Activated gamma-delta T cell treated with Interleukin-2 at 50 U/mL for 16 hours (primary cell): ENCODE measurements at places on chromosomes 2 and 18.

- DNase-seq = no peak
Measured at GRCh38 chr2:84526562-84526961, 10.3 kb downstream of the DNAH6 start.

- no peak for DNase-seq
Measured at GRCh38 chr2:31931916-31932315, 78.9 kb downstream of the MEMO1 start.

GRCh38 chr2:145021962-145022665, 502.2 kb upstream of the ZEB2 start:
- DNase-seq = no peak

- DNase-seq = no peak
Measured at GRCh38 chr2:216391401-216391800, 19.1 kb upstream of the MARCHF4 start.

DNA sequence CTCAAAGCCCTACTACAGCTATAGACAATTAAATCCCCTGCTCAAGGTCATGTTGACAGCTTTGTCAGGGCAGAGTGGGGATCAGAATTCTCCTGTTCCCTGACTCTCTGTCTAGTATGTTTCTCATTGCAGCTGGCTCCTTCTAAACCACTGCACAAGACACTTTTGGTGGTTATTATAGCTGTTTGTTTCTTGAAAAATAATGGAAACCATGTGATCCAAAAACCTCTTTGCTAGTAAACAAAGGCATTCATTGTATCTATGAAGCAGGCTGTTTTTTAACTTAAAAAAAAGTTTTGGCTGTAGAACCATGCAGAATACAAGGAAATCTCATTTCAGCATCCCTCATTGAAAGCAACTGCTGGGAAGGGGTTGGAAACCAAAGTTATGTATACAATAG, 352.5 kb upstream of the EPHA4 start:
- no peak for DNase-seq

- DNase-seq = no peak
Measured at GRCh38 chr2:166766220-166766619, 122.1 kb upstream of the XIRP2 start.

- DNase-seq = no peak
Measured at GRCh38 chr2:23793476-23793875, 133.4 kb downstream of the ATAD2B start.

GRCh38 chr2:224723586-224724217, 7.5 kb upstream of the CCDC195 start:
- DNase-seq = no peak

GRCh38 chr2:121832412-121833357, 77.2 kb downstream of the TSN start:
- DNase-seq = no peak

DNA sequence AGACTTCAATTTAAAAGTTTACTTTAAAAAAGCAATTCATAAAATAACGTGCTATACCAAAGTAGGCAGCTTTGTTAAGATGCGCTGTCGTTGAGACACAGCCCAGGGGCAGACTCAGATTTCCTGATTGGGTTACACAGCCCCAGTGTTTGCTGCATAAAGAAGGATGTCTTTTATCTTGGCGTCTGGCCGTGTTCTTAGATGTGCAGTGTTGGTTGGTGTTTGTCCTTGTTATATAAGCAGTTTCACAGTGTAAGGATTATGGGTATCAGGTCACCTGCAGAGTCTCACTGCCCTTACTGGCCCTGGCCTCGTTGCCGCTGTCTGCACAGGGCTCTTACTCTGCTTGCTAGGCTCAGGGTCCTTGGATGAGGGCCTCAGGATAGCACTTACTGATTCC, 108.5 kb downstream of the WDSUB1 start:
- DNase-seq = no peak

DNA sequence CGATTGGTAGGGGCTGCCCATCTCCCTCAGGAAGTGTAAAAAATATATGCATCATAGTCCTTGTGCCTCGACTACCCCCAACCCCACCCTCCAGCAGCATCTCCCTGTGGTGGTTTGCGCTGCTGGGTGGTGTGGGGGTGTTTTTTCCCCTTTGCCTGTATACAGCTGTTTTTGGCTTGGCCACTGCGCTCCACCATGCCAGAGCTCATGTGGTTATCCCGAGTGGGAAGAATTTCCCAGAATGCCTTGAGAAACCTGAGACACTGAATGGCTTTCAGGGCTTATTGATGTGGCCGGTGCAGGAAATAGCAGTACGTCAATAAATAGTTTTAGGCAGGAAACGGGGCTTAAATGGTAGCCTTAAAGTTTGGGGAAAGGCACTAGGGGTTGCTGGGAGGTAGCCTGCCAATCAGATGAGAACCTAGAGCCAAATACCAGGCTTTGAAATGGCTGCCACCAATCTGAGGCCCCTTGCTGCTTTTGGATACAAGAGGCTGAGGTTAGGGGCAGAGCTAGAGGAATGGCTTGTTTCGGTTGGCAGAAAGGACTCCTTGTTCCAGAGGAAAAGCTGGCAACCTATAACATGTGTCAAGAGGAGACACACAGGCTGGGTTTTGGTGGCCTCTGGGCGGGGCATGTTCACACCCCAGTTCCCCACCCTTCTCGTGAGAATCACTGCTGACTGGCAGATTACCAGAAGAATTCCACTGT, 144.1 kb downstream of the SMAD7 start:
- DNase-seq = no peak

DNA sequence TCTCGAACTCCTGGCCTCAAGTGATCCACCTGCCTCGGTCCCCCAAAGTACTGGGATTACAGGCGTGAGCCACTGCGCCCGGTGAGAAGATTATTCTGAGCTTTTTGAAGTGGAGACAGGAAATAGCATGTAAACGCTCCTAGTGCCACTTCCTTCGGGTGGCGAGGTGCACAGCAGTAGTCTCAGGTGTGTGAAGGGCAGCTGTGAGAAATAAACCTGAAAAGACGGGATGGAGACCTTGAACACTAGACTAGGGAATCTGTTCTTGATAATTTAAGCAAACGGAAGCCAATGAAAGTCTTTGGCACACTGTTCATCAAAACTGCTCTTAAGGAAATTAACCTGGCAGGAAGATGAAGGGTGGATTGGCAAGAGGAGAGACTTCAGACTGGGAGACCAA, 439 bp upstream of the PLEKHH2 start:
- peak; percentile 14 for DNase-seq

- DNase-seq = no peak
Measured at GRCh38 chr2:199464606-199465352, 7.0 kb upstream of the SATB2 start.

GRCh38 chr2:128304715-128305554, 13.7 kb downstream of the HS6ST1 start:
- DNase-seq = no peak

- DNase-seq = no peak
Measured at GRCh38 chr2:215579809-215580208, 143.9 kb upstream of the FN1 start.

GRCh38 chr2:216392945-216393840, 19.1 kb upstream of the SMARCAL1 start:
- no peak for DNase-seq

- DNase-seq = no peak
Measured at GRCh38 chr18:4400911-4401310, 54.2 kb downstream of the DLGAP1 start.

DNA sequence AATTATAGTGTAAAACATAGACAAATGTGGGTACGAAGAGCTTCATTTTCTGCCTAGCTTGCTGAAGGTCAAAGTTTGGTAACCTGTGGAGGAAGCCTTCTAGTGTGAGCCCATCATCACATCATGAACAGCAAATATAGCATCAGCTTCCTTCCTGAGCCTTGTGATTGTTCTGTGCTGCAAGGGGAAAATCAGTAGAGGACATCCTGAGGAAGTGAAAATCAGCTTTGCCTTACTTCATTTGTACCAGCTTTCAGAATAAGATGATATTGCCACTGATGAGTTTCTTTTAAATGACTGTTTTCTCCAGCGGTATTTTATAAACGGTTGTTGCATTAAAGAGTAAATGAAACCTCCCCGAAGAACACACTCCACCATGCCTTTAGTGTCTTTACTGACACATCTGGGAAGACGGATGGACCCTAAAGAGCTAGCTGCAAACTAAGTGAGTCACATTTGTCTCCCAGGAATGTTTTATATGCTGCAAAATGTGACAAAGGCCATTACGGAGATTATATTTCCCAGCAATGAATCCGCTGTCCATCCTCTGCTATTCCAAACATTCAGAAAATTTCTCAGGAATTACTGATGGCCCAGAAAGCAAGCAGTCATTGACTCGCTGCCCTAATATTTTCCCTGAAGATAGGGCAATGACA, 1272.8 kb downstream of the SUCLG1 start:
- DNase-seq = no peak

- no peak for DNase-seq
Measured at GRCh38 chr2:186617148-186617547, 27.3 kb downstream of the ITGAV start.

- no peak for DNase-seq
Measured at GRCh38 chr2:103285354-103285753, 523.5 kb downstream of the TMEM182 start.

GRCh38 chr18:26648509-26649192, 100.3 kb upstream of the KCTD1 start:
- no peak for DNase-seq

DNA sequence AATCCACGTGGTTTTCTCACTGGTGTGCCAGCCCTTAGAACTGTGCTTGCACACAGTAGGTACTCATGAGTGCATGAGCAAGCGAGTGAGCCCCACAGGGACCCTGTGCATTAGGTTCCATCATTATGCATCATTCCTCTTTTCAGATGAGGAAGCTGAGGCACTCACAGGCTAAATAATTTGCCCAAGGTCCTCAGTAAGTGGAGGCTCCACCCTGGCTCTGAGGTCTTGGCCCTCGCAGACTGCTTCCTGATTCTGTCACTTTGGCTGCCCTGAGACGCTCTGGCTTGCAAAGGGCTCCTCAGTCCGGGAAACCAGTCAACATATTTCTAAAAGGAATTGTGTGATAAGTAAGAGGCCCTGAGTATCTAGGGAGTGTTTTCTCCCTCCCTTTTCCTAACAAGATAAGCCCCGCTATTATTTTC, 71.7 kb downstream of the IL1R2 start:
- DNase-seq = no peak

- DNase-seq = no peak
Measured at GRCh38 chr18:11541179-11541578, 68.2 kb upstream of the SLC35G4 start.

- DNase-seq = no peak
Measured at GRCh38 chr2:161343235-161343634, 35.0 kb downstream of the PSMD14 start.

DNA sequence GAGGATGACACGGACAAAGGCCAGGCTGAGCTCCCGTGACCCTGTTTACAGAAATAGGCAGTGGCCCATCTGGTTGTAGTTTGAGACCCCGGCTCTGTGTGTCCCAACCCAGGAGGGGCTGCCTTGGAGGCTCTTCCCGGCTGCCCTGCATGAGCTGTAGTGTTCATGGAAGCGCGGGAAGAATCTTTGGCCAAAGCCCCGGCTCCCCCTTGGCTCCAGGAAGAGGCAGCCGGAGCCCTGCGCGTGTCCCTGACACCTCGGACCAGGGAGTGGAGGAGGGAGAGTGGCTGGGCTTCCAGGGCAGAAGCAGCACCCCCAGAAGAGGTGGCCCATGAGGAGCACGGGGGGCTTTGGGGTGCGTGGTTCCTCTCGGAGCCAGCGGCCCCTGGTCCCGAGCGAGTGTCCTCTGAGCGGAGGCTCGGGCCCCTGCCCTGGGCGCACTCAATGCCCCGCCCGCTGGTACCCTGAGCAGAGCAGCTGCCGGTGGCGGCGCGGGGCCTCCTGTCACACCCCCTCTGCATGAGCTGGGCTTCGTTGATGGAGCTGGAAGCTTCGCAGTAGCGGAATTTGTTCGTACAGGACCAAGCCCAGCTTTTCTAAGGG, 21.7 kb downstream of the GPR35 start:
- DNase-seq = no peak

DNA sequence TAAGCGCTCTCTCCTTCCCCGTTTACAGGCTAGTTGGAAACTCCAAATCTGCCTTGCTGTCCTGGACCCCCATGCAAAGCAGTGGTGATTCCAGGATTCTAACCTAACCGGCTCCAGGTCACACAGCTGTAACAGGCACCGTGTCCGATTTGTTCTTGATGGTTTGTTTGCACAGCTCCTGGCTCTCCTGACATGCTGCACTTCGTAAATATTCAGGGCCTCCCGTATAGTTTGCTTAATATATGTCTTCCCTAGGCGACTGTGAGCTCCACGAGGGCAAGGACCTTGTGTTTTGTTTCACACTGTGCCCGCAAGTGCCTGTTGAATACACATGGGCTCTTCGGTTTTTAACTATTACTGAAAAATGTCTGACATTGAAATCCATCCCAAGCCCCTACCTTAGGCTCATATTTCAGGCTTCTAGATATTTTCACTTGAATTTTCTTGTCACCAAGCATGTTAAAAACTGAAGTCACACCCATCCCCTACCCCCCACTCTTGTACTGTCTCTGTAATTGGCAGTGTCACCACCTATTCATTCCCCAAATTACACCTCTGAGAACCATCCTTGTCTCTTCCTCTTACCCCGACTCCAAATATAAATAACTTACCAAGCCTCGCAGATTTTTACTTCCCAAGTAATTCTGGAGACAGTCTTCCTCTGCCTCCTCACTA, 1.0 kb upstream of the PUM2 start:
- DNase-seq = no peak
